Activated naive CD4-positive, alpha-beta T cell (primary cell): ENCODE measurements at places on chromosomes 16 and 17.

GRCh38 chr17:59257101-59257500 lies 36.8 kb downstream of the GDPD1 start:
- DNase-seq, result no peak

- no peak for DNase-seq
Measured at GRCh38 chr16:50038286-50038685, 13.3 kb downstream of the CNEP1R1 start.

DNA sequence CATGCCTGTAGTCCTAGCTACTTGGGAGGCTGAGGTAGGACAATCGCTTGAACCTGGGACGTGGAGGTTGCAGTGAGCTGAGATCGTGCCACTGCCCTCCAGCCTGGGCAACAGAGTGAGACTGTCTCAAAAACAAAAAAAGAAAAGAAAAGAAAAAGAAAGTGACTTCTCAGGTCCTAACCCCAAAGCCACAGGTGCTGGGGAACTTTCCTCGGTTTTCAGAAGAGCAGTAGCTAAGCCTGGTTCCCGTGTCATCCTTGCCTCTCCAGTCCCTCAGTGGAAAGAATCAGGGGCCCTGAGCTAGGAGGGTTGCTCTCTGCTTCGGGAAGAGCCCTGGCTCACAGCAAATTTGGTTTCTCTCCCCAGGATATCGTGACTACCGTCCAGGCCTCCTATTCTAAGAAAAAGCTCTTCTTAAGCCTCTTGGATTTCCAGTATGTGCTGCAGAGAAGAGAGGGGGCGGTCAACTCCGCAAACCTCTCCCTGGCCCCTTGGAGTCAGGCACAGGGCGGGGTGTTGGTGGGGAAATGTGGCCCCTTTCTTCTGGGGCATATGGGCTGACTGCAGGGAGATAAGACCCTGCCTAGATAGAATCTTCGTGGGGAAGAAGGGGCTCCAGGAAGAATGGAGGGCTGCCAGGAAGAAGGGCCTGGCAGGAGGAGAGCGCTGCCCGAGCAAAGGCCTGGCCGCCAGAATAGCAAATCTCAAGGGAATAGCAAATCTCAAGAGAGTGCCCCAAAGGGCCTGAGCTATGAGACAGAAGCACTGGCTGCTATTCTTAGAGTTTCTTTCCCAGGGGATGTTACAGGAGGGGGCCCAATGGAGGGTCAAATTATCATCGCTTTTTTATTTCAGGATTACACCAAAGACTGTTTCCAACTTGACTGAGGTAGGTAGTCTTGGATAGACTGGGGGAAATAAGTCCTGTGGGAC lies 8.3 kb upstream of the NLRC5 start:
- no peak for DNase-seq

DNA sequence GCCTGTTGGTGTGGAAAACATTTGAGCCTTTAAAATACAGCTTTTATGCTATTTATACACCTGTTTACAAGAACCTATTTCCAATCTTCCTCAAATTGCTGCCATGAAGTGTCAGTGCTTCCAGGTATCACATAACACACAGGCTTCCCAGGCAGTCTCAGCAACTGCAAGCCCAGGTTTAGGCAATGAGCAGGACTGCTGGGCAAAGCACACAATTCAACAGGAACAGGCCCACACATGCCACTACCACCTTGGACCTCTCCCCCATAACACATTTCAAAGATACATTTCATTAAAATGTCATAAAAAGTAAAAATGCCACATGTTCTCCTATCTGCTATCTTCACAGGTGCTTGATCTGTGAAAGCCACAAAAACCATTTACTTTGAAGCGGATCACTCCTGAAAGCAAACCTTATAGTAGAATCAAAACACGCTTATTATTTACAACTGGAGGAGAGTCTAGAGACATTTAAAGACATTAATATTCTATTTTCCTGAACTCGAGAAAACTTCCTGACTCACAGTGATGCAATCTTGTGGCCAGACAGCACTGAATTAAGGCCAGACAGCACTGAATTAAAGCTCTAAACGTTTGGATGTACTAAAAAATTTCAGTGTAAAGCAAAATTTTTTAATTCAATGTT lies 31.5 kb downstream of the ANKFY1 start:
- no peak for DNase-seq

DNA sequence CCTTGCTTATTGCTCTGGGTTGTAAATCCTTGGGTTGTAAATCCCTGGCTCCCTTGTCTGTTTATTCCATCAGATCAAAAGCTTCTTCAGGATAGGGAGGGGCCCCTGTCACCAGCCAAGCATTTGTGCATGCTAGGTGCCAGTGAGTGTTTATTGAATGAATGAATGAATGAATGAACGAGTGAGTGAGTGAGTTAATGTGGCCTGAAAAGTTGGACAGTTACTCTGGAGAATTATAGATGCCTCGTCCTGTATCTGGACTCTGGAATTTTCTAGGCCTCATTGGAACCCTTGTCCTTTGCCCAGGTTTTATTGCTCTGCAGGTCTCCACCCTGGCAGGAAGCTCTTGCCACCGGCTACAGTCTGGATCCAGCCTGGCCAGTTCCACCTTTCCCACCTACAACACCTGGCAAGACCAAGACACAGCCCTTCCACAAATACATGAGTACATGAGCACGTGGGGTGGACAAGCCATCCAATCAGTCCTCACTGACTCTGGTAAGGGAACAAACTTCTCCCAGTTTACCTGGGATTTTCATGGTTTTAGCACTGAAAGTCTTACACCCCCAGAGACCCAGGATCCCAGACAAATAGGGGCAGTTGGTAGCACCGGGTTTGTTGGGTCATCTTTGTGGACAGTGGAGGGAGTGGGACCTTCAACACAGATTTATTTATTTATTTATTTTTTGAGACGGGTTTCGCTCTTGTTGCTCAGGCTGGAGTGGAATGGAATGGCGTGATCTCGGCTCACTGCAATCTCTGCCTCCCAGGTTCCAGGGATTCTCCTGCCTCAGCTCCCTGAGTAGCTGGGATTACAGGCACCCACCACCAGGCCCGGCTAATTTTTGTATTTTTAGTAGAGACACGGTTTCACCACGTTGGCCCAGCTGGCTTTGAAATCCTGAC lies 14.7 kb upstream of the CDH1 start:
- no peak for DNase-seq

DNA sequence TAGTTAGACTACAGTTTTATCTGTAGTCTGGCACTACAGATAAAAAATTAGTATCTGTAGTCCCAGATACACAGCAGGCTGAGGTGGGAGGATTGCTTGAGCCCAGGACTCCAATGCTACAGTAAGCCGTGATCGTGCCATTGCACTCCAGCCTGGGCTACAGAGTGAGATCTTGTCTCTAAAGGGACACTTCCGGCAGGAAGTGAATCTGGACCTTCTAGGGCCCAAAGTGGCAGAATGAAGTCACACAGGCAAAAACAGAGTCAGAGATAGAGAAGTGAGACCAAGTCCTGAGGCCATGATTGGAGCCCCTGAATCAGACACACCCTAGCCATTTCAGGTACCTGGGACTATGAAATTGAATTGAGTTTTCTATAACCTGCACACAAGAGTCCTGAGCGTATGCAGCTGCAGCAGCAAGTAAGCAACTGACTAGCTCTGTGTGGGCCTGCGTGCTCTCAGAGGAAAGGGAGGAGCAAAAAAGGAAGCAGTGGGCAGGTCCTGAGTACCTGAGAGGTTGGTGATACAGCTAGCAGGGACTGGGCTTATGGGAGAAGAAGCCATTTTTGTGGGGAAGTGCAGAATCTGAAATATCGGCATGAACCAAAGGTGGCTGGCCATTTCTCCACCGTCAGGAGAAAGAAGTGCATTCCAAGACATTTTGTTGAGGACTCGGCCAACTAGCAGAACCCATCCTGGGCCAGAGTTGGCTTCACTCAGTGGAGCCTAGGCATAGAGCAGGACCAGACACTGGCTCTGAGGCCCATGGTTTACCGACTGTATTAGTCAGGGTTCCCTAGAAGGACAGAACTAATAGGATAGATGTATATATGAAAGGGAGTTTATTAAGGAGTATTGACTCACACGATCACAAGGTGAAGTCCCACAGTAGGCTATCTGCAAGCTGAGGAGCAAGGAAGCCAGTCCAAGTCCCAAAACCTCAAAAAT lies 27.2 kb upstream of the BRD7 start:
- DNase-seq, result no peak

DNA sequence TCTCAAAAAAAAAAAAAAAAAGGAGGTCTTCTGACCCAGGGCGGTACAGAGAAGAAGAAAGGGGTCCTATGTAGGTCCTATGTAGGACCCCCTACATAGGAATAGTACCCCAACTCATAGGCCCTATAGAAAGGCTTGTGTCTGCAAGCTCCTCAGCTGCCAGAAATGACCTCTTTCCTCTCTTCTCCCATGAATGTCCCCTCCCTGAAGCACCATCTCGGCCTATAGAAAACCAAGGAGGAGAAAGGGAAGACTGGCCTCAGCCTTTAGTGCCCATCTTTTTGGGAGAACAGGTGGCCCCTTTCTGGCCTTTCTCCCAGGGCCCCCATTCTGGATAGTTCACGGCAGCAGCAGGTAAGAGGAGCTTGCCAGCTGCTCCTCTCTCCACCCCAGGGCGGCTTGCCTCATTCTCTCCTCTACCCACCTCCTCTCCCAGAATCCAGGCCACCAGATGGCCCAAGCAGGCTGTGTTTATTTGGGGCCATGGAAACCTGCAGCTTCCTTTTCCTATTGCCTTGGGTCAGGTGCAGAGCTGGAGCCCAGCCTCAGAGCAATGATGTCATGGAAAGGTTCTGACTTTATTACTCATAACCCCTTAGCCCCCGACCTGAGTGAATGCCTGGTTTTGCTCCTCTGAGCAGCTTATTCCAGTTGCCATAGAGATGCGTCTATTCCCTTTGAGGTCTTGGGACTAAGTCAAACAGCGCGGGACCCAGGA lies 1.6 kb upstream of the MRPL58 start:
- no peak for DNase-seq

DNA sequence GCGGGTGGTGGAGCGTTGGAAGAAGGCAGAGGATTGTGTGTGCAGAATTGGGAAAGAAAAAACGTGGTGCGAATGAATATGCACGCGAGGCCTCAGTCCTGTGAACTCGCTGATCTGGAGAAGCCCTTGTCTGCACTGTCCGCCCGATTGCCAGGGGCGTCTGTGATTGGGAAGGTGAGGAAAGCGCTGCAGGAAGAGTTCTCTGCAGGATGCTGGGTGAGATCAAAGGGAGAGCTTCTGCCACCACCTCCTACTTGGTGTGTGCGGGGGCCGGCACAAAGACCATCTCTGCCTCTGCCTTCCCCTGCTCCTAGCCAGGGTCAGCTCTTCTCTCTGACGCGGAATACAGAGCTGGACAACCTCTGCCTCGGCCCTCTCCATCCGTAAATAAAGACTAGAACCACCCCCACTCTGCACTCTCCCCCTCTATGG lies 841 bp upstream of the RAB5C start:
- no peak for DNase-seq

DNA sequence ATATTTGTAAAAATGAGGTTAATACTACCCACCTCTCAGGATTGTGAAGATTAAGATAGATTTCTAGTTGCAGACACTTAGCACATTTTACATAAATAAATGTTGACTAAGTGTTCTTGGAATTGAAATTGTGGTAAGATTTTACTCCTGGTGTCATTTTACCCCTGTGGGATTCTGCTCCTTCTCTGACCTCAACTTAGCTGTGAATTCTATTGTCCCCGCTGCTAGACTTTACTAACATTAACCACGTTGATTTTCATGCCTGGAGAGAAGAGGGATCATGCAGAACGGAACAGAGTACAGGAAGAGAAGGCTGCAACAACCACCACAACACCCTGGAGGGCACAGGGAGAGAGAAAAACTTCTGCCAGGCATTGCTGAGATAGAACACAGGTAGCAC lies 2.1 kb upstream of the TOM1L1 start:
- no peak for DNase-seq

DNA sequence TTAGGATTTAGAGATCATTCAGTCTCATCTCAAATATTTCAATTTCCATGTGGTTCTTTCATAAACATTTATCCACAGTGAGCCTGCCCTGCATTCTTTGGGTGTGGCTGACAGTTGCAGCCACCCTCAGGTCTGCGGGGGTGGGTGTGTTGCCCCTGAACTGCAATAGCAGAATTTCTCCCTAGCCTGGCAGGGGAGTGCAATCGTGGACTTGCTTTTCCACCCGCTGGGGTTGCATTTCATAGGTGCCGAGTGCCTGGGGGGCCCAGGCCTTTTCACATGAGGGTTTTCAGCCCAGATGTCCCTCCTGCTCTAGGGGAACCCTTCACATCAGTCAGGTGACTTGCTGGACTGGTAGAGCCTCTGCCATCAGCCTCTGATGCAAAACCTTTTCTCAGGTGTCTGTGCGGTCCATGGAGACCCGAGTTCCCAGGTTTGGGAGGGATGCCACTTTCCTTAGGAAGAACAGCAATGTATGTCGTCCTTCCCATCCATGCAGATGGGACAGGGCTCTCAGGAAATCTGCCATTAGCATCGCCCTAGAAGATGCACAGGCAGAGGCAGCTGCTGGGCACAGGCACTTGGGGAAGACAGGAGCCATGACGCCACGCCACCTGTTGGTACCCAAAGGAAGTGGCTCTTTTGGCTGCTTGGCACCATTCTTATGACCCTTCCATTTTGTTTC lies 2.4 kb upstream of the USP36 start:
- DNase-seq, result peak; percentile 32

- DNase-seq, result no peak
Measured at GRCh38 chr16:25950586-25951281, 259.0 kb downstream of the HS3ST4 start.

DNA sequence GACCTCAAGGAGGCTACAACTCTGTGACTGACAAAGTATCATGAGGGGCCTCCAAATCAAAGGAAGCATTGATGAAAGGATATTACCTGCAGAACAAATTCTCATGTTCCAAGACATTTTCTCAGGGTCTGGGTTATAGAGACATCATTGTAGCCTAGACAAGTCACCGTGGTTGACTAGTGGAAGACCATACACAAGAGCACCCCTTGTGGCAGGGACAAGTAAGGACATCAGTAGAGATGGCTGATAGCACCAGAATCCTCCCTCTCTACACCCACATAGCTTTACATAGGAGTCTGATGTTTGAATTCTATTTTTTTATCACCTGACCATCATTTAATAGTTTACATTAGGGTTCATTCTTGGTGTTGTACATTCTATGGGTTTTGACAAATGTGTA lies 32.5 kb upstream of the CDH8 start:
- DNase-seq, result no peak

- DNase-seq, result no peak
Measured at GRCh38 chr16:58732545-58733247, 1.4 kb downstream of the GOT2 start.

GRCh38 chr17:40953881-40954280 lies 12.9 kb downstream of the KRT39 start:
- no peak for DNase-seq

GRCh38 chr17:58112970-58113631 lies 29.9 kb downstream of the DYNLL2 start:
- DNase-seq, result peak; percentile 83

DNA sequence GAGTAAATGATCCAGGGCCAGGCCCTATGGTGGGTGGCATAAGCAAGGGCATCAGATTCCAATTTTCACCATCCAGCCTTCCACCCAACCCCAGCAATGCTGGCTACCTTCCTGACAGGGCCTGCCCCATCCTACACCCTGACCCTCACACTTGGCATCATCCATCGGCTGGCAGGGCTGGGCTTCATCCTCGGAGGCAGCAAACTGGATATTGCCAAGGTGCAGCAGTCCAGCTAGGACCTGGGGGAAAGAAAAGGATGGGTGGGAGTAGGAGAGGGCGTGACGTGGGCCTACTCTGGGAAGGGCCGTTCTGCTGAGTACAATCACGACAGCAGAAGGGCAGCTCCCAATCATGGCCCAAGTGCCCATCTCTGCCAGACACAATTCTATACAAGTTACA lies 23.5 kb downstream of the MYO19 start:
- no peak for DNase-seq

- no peak for DNase-seq
Measured at GRCh38 chr16:85612191-85612800, 826 bp upstream of the GSE1 start.
